ENCODE measurements at places on chromosomes 16 and 17.

- DNase-seq, result peak; percentile 26
These were observed 36.4 kb downstream of the MAP2K6 start for GRCh38 chr17:69450918-69451317.

- DNase-seq, result no peak
These were observed 205.2 kb upstream of the CACNG5 start for GRCh38 chr17:66629762-66630161.

DNA sequence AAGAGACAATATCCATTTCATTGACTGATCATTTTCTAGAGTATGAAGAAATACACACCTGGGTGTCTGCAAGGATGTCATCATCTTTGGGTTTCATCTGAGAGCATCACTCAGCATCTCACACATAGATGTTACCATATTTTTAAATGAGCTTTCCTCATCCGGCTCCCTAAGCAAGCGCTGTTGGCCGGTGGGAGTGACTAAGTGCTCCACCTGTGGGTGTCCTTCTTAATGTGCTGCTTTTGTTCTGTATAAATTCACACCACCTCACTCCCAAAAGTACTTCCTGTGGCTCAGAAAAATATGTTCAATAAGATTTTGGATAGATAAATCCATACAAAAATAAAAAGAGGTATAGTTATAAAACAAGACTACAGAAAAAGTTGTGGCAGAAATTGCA lies 7.4 kb downstream of the SSTR2 start:
- DNase-seq, result no peak

GRCh38 chr16:89430436-89431157 lies 59.8 kb downstream of the ANKRD11 start:
- DNase-seq, result peak; percentile 32

- DNase-seq, result no peak
These were observed 20.1 kb upstream of the BCAR1 start for GRCh38 chr16:75271441-75272096.

GRCh38 chr16:84529607-84530006 lies 25.1 kb upstream of the MEAK7 start:
- no peak for DNase-seq

GRCh38 chr16:55655381-55655896 lies 349 bp upstream of the SLC6A2 start:
- DNase-seq, result no peak

GRCh38 chr17:28861393-28862203 lies 6.8 kb downstream of the ERAL1 start:
- no peak for DNase-seq

GRCh38 chr17:39158623-39159022 lies 7.2 kb upstream of the PLXDC1 start:
- no peak for DNase-seq

- no peak for DNase-seq
These were observed 34.4 kb upstream of the ZNF750 start for GRCh38 chr17:82874011-82874835.

DNA sequence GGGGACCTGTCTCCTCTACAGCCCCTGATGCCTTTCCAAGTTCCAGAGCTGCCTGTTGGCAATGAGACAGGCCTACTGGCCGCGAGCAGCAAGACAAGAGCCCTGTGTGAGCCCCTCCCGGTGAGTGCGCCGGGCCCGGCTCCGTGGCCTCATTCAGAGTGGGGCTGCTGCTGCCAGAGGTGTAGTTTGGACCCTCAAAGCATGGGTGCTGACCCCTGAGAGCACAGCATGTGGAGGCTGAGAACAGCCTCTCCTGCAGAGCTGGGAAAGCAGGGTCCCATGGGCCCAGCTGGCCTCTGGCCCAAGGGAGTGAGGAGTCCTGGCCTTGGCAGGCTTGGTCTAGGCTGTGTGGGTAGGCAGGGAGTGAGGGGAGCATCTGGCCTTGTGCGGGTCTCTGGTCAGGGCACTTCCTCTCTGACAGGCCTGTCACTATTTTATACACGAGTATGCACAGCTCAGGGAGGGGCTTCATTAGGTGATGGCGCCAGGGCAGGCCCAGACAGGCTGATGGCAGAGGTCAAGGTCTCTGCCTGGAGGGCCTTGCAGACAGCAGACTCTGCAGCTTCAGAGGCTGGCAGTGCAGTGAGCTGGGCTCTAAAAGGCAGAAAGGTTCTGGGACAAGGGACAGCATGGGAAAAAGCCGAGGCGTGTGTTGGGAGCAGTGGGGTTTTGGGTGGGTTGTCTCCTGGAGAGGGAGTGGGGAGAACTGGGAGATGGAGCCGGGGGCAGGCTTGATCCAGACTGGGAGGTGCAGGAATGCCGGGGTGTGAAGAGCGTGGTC lies 43.4 kb downstream of the ADCY7 start:
- DNase-seq, result no peak

GRCh38 chr17:5705876-5706576 lies 121.7 kb upstream of the NLRP1 start:
- no peak for DNase-seq

DNA sequence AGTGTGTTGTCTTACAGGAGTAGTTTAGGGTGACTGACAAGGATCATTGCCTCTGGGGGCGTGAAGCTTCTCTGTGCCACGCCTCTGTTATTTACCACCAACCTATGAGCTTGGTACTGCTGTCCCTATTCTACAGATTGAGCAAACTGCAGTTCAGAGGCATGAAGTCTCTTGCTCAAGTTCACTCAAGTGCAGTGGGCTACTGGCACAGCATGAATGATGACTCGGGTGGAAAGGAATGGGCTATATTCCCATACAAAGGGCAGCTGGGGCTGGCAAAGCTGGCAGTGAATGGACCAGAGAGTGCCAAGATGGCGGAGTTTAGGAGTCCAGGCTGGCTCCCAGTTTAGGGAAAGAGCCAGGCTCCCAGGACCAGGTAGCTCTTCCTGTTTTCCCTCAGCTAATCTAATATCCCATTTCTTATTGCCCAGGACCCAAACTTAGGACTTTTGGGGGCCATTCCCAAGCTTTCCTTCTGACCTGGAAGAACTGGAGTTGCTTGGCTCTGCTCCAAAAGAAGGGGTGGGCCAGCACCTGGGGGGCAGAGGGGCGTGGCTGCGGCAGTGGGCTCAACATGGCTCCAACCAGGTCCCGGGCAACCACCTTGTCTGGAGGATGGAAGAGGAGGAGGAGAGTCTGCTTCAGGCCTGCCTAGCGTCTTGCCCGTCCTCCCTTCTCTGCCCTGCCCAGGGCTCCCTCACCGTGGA lies 12.9 kb downstream of the PLK1 start:
- DNase-seq, result peak; percentile 78

- no peak for DNase-seq
These were observed 112.5 kb downstream of the MAP2K4 start for GRCh38 chr17:12133183-12133582.

- no peak for DNase-seq
These were observed 235.0 kb upstream of the ERCC4 start for GRCh38 chr16:13684819-13685563.

- no peak for DNase-seq
These were observed 140.9 kb downstream of the KCNJ2 start for GRCh38 chr17:70310221-70310672.

- no peak for DNase-seq
These were observed 435.5 kb downstream of the KCNJ2 start for GRCh38 chr17:70604854-70605253.

GRCh38 chr17:75345514-75346167 lies 56.4 kb upstream of the SLC25A19 start:
- no peak for DNase-seq

GRCh38 chr17:49223517-49224197 lies 6.9 kb downstream of the PHOSPHO1 start:
- DNase-seq, result peak; percentile 41

DNA sequence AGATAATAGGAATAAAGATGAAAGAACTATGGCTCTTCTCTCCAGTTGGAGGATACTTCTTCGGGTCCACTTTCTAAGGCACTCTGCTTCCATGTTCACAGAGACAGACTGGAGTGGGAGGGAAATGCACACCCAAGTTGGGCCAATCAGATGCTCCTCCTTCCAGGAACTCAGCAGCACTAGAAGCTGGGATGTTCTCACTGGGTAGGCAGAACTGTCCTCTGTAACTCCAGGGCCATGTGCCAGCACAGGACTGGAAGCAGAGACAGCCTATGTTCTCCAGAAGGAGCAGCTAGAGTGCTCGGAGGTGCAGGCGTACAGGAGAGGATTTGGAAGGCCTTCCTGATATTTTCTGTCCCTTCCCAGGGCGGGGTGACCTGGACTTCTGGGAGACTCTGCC lies 49.9 kb upstream of the SREBF1 start:
- no peak for DNase-seq

DNA sequence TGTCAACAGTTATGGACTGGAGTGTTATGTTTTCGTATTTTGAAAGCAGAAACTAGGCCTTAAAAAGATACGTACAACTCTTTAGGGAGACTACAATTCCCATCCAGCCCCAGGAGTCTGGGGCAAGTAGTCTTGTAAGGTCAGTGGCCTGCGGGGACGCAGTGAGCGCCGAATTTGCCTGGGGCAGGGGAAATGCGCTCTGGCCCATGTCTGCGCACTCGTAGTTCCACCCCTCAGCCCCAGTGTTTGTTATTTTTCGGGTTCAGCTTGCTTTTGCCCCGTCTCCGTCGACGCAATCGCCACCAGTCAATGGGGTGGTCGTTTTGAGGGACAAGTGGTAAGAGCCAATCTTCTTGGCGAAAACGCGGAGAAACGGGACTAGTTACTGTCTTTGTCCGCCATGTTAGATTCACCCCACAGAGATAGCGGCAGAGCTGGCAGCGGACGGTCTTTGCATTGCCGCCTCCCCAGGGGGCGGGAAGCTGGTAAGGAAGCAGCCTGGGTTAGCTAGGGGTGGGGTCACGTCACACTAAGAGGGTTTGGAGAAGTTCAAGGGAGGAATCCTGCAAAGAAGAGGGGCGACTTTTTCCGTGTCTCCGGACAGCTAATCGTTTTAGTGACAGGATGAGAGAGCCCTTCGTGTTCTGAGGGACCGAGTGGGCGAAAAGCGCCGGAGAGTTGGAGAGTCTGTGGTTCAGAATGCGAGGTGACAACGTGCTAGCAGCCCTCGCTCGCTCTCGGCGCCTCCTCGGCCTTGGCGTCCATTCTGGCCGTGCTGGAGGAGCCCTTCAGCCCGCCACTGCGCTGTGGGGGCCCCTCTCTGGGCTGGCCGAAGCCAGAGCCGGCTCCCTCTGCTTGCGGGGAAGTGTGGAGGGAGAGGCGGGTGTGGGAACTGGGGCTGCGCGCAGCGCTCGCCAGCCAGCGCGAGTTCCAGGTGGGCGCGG lies 1.1 kb upstream of the BRCA1 start:
- no peak for DNase-seq

GRCh38 chr16:27198451-27199234 lies 4.7 kb upstream of the KDM8 start:
- DNase-seq, result no peak

- no peak for DNase-seq
These were observed 478.5 kb downstream of the GRIN2A start for GRCh38 chr16:9703731-9704130.

DNA sequence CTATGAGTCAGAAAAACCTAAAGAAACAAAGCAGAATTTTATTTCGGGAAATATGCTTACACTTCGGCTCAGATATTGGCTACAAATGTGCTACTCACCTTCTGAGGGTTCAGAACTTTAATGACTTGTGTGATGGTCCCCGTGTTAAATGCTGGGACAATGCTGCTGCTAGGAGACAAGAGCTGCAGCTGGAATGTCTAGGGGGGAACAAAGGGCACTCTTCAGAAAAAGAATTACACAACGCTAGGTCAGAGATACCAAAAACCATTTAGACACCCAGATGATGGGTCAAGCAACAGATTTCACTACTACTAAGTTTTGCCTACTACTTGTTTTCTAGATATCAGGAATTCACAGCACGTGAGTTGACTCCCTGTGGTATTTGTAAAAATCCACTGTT lies 10.0 kb upstream of the PHLPP2 start:
- no peak for DNase-seq

DNA sequence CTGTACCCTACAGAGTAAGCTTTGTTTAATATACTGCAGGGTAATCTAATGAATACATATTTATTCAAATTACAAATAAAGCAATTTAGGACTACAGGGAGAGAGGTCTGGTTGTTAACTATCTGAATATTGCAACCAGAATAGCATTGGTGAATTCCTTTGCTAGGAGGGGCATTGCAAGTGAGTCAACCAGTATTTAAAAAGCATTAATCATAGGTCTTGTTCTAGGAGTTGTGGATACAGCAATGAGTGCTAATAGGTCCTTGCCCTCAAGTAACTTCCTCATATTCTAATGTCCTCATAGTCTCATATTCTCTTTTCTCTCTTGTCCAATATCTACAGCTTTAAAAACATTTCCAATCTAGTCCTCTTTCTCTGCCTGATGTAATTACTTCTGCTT lies 531.4 kb downstream of the CDH11 start:
- DNase-seq, result peak; percentile 26

DNA sequence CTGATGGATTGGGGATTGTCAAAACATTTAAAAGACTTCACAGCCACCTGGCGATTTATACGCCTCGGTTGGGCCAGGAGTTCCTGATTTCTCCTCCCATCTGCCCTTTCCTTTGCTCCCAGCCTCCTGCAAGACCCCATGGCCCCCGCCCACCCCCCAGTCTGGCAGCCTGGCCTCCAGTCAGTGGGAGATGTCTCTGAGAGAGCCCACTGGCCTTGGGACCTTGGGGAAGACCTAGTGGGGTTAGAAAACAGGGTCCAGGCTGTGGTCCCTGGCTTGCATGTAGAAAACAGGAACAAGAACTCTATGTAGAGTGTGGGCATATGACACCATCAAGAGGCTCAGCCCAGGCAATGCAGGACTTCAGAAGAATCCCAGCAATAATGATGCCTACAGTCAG lies 209.4 kb upstream of the C16orf82 start:
- no peak for DNase-seq

GRCh38 chr17:1422885-1423284 lies 22.9 kb upstream of the YWHAE start:
- peak; percentile 96 for DNase-seq

GRCh38 chr17:32160526-32160925 lies 18.2 kb downstream of the RHOT1 start:
- peak; percentile 3 for DNase-seq

GRCh38 chr16:67019171-67019570 lies 9.8 kb upstream of the CBFB start:
- no peak for DNase-seq

- DNase-seq, result peak; percentile 96
These were observed 57.3 kb upstream of the BCO1 start for GRCh38 chr16:81181013-81181720.

- DNase-seq, result peak; percentile 45
These were observed 224.2 kb downstream of the BCAS3 start for GRCh38 chr17:60901806-60902205.
